ENCODE measurements at places on chromosomes 2 and 18. TPM values are rescaled to one million over a fixed set of nuclear protein-coding genes. Genes with fewer than 3 reads are reported as not detected.
A peak's percentile ranks its signal among the peaks of the same experiment; 100 is the strongest.

- no peak for DNase-seq
- no peak overlapping the region for H3K4me3 ChIP-seq
- no peak overlapping the region for H3K27ac ChIP-seq
- H3K4me1 ChIP-seq: no peaks in the 10 kb centered on the region
- no peaks in the 10 kb centered on the region for H3K27me3 ChIP-seq
These were observed 14.6 kb upstream of the MEP1B start for GRCh38 chr18:32175265-32175664.

DNA sequence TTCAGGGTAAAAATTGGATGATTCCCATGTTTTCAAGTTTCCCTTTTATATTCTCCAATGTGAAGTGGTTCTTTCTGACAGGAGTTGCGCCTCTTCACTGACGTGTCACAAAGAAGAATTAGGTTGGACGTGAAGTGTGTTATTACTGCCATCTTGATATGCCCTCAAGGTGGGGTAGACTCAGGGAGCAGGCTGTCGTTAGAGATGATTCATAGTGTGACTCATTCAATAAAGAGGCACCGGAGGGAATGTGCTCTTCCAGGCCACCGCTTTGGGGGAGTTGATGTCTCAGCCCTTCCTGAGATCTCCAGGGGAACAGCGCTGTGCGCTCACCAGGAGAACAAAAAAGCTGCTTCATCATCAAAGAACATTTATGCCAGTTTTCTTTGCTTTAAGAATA, 3.6 kb upstream of the DGKD start:
- no peaks in the 10 kb centered on the region for H3K36me3 ChIP-seq
- DNase-seq: peak; percentile 90
- H3K4me3 ChIP-seq: no peak overlapping the region
- H3K27me3 ChIP-seq: peaks cover 20% of the 10 kb centered on the region

DNA sequence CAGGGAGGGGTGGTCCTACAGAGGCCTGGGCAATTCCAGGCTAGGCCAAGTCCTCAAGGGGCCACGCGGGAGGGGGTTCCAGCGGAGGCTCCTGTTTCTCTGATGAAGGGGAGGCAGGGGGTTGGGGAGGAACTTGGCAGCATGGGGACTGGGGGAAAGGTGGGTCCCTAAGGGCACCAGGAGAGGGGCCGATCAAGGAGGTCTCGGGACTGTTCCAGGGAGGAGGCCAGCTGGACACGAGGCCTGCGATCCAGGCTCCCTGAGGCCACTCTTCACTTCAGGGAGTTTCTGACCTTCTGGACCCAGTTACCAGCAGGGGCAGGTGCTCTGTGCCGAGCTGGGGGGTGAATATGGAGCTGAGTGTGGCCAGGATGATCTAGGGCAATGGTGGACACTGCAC, 71.5 kb downstream of the ASB1 start:
- DNase-seq: no peak
- no peaks in the 10 kb centered on the region for H3K36me3 ChIP-seq
- no peak overlapping the region for H3K4me3 ChIP-seq
- H3K27ac ChIP-seq: no peak overlapping the region
- H3K4me1 ChIP-seq: no peaks in the 10 kb centered on the region

PLA2R1 gene
- 0.28 TPM for total RNA-seq

- peak; percentile 55 for DNase-seq
- peaks cover 13% of the 10 kb centered on the region for H3K4me1 ChIP-seq
- peak overlapping the region; percentile 88 for H3K4me3 ChIP-seq
- H3K36me3 ChIP-seq: no peaks in the 10 kb centered on the region
- no peaks in the 10 kb centered on the region for H3K27me3 ChIP-seq
These were observed 1.1 kb upstream of the EVA1A start for GRCh38 chr2:75561566-75562512.

RAD51AP2 gene
- not detected for total RNA-seq

PLEKHA3 gene
- 5.0 TPM for total RNA-seq

GRCh38 chr2:201058914-201059313, 12.6 kb downstream of the HYCC2 start:
- H3K27me3 ChIP-seq: no peaks in the 10 kb centered on the region
- H3K4me3 ChIP-seq: no peak overlapping the region
- H3K4me1 ChIP-seq: peaks cover 2% of the 10 kb centered on the region
- DNase-seq: no peak
- H3K36me3 ChIP-seq: 0 out of 2 replicates have a peak, but pooled peaks cover 1% of the 10 kb centered on the region

DNA sequence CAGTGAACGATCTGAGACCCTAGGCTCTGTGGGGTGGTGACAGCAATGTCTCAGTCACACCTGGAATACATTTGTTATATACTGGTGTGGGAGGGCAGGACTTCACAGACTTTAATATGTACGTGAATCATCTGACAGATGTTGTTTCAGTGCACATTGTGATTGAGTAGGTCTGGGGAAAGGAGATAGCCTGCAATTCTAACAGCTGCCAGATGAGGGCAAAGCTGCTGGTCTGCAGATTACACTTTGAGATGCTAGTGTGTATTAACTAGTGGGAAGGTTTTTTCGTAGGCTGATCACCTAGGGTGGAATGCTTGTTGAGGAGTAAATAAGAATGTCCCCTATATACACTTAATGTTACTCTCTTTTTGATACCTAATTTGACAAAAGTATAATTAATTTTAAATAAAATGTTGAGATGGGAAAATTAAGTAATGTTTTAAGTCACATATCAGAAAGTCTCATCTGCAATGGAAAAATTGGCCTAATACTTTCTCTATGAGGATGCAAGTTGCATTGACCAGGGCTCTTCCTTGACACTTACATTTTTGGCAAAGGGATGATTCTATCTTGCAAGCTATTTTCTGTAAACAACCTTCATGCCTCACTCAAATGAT, 496.9 kb upstream of the HNMT start:
- no peak for DNase-seq
- H3K27ac ChIP-seq: no peak overlapping the region
- no peaks in the 10 kb centered on the region for H3K36me3 ChIP-seq

GRCh38 chr18:58501066-58501896, 127.6 kb downstream of the ALPK2 start:
- peaks cover 29% of the 10 kb centered on the region for H3K36me3 ChIP-seq
- peaks cover 4% of the 10 kb centered on the region for H3K4me1 ChIP-seq
- no peak overlapping the region for H3K4me3 ChIP-seq
- H3K27ac ChIP-seq: no peak overlapping the region

CLEC4F gene
- not detected for total RNA-seq

NCKAP5 gene
- total RNA-seq: 3.9 TPM

DNA sequence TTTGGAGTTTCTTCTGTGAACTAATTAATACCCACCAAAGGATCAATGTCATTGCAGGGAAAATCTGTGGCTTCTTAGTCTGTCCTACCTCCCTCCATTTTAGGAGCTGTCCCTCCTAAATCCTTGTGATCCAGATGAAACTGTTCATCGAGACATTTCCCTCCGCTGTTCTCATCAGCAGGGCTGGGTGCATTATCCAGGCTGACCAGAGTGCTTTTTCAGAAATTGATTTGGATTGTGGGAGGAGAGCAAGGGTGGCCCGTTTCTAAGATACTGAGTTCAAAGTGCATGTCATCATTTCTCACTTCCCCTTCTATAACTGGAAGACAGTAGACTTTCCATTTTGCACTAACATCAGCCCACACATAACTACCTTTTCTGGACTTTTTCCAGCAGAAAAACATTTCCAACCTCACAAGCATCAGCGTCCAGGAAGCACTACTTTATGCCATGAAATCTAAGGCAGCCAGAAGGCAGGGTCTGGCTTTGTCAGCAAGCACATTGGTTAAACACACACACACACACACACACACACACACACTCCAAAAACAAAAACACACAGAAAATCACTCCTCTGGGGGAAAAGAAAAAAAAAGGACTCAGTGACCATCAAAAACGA, 94.1 kb downstream of the ANKRD44 start:
- peaks cover 5% of the 10 kb centered on the region for H3K4me1 ChIP-seq
- no peaks in the 10 kb centered on the region for H3K36me3 ChIP-seq
- no peak overlapping the region for H3K27ac ChIP-seq
- H3K27me3 ChIP-seq: no peaks in the 10 kb centered on the region

DNA sequence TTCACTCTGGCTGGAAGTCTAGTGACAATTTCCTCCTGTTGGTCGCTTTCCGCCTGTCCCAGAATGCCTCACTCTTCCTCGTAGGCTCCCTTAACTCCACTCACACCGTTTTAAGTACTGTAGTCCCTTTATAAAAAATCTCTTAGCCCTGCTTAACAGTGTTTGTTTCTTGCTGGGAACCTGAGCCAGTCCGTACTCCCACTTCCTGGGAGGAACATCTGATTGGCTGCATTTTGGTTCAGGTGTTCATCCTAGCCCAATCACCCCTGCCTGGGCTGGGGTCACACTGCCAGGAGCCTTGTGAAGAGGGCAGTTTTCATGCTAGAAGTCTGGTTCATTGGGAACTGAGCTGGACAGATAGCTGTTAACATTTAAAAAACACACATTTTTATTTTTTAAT, 25.6 kb upstream of the TOGARAM2 start:
- H3K27me3 ChIP-seq: no peaks in the 10 kb centered on the region
- H3K4me3 ChIP-seq: no peak overlapping the region
- H3K27ac ChIP-seq: no peak overlapping the region
- DNase-seq: no peak
- no peaks in the 10 kb centered on the region for H3K36me3 ChIP-seq
- peaks cover 11% of the 10 kb centered on the region for H3K4me1 ChIP-seq

GRCh38 chr2:234203135-234203984, 152.9 kb downstream of the SPP2 start:
- peaks cover 32% of the 10 kb centered on the region for H3K27me3 ChIP-seq
- peak overlapping the region; percentile 11 for H3K4me3 ChIP-seq
- peak; percentile 96 for DNase-seq
- peak overlapping the region; percentile 3 for H3K27ac ChIP-seq
- H3K36me3 ChIP-seq: no peaks in the 10 kb centered on the region
- peaks cover 3% of the 10 kb centered on the region for H3K4me1 ChIP-seq

GRCh38 chr2:119062179-119062578, 96.4 kb downstream of the C1QL2 start:
- no peak for DNase-seq
- no peaks in the 10 kb centered on the region for H3K36me3 ChIP-seq
- H3K27me3 ChIP-seq: no peaks in the 10 kb centered on the region
- H3K4me3 ChIP-seq: no peak overlapping the region

GRCh38 chr18:77030201-77030600, 102.4 kb downstream of the MBP start:
- no peak for DNase-seq
- no peak overlapping the region for H3K4me3 ChIP-seq
- no peaks in the 10 kb centered on the region for H3K27me3 ChIP-seq

ADRA2B gene
- total RNA-seq: not detected

GRB14 gene
- not detected for total RNA-seq

PLEKHH2 gene
- total RNA-seq: 1.7 TPM

GRCh38 chr2:20067992-20068584, 16.7 kb upstream of the LAPTM4A start:
- no peaks in the 10 kb centered on the region for H3K27me3 ChIP-seq
- peaks cover 31% of the 10 kb centered on the region for H3K4me1 ChIP-seq
- DNase-seq: peak; percentile 96
- no peaks in the 10 kb centered on the region for H3K36me3 ChIP-seq

DNA sequence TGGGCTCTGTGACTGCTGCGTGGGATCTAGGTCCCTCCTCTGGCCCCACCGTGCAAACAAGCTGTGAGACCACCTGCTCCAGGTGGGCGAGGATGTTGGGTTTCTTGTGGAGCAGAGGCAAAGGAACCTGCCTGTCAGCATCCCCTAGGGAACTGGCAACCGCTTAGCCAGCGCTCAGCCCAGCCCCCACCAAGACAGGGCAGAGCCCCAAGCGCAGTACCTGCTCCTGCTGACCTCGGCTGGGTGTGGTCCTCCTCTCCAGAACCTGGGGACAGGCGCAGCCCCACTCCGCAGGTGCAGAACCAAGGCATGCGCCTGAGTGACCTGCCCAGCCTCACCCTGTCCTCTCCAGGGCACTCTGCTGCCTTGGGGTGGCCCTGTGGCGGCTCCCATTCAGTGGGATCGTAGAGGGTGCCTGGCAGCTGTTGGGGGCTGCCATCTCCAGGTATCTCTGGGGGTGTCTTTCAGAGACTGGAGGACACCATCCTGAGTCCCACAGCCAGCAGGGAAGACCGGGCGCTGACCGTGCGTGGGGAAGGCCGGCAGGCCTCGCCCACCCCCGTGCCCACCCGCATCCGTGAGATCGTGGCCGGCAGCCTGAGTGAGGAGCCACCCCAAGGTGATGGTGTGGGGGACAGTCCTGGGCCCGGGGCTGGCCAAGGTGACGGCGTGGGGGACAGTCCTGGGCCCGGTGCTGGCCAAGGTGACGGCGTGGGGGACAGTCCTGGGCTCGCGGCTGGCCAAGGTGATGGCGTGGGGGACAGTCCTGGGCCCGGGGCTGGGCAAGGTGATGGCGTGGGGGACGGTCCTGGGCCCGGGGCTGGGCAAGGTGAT, 12.3 kb downstream of the CROCC2 start:
- no peaks in the 10 kb centered on the region for H3K36me3 ChIP-seq
- no peak overlapping the region for H3K27ac ChIP-seq
- H3K4me1 ChIP-seq: peaks cover 55% of the 10 kb centered on the region
- no peaks in the 10 kb centered on the region for H3K27me3 ChIP-seq

GRCh38 chr18:36316246-36316645, 18.7 kb downstream of the FHOD3 start:
- no peaks in the 10 kb centered on the region for H3K27me3 ChIP-seq
- H3K27ac ChIP-seq: no peak overlapping the region
- H3K36me3 ChIP-seq: no peaks in the 10 kb centered on the region
- DNase-seq: no peak
- peaks cover 11% of the 10 kb centered on the region for H3K4me1 ChIP-seq

DNA sequence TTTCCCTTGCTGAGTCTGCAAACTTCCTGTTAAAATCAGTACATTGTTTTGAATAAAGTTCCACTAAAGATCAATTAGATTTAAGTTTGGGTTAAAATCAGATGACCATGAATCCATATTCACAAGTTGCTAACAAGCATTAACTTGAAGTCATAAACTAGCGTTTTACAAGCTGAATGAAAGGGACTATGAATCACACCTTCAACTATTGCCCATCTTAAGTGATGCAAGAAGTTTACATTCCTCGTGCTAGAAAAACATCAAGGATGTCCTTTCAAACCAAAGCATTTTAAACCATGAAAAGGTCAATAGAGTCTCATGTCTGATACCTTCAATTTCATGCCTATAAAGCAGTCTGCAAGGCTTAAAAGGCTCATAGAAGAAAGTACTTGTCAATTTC, 257.2 kb upstream of the SYT4 start:
- no peak overlapping the region for H3K27ac ChIP-seq
- no peaks in the 10 kb centered on the region for H3K27me3 ChIP-seq

Data from IMR-90 (cell line).